Stimulated activated CD4-positive, alpha-beta T cell treated with anti-CD3 and anti-CD28 coated beads, Interleukin-4, amount 100 ng/mL, for 4 hours (primary cell): ENCODE measurements at places on chromosomes 7 and 10.
A peak's percentile ranks its signal among the peaks of the same experiment; 100 is the strongest.

GRCh38 chr10:50992356-50992901 lies 81.9 kb upstream of the PRKG1 start:
- DNase-seq, result no peak

GRCh38 chr7:17931069-17931468 lies 9.2 kb downstream of the SNX13 start:
- no peak for DNase-seq

DNA sequence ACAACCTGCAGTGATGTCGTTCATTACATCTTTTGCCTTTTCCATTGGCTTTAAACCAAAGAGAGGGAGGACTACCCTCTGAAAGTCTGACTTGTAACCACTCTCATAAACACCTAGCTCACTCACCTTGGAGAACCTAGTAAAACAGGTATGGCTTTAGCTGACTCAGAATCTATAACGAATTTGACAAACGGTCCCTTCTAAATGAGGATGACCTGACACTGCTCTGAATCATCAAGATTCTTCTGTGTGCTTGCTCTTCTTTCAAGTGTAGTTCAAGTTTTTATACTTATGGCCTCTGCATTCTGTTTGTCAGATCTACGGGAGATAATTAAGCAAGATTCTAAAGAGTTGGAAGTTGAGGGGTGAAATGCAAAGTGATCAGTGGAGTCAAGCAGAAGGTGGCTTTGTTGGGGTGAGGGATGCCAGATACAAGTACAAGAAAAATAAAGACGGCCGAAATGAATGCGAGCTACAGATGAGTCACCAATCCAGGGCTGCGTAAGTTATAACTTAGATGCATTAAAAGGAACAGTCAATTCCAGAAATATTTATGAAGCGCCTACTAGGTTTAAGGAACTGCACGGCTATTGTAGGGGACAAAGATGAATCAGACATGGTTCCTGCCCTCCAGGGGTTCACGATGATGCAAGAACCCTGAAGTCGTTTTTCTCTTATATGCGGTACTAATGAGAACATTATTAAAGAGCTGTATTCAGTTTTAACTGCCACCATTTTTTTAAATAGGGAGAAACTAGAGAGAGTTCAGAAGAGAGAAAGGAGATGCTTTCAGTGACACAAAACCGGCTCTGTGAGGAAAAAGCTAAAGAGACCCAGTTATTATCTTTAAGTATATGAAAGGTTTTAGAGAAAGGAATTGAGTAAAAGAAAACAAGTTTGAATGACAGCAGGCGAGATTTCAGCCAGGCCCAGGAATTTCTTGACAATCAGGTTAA lies 6.5 kb downstream of the HIPK2 start:
- DNase-seq, result no peak

DNA sequence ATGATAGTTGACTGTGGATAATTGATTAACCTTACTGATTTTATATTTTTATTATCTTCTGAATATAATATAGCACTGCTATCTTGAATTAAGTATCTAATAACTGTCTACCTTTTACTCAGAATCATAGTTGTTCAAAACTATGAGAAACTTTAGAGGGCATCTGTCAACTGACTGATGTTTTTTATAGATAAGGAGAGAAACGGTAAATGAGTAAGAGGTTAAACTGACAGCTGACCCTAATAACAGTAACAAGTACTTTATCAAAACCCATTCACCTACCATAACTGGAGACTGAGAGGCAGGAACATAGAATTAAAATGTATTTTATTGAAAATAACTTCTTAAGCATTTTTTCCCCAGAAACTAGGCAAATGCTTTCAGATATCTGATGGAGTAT lies 62.2 kb downstream of the CYP51A1 start:
- DNase-seq, result no peak

DNA sequence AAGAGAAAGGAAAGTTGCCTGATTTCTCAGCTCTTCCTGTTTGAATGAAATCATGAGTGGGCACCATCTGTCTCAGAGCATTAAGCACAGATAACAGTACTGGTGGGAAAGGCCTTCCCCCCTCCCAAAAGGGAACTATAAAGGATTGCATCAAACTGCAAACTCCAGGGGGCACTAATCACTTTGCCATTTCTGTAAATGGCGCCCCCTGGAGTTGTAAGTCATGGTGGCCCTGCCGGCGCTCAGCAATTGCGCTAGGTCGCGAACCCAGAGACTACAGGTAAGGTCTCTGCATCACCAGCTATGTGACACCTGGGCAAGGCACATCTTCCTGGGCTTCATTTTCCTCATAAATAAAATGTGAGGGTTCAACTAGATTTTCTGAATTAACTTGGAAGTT lies 11.1 kb downstream of the LRRC4 start:
- no peak for DNase-seq

- DNase-seq, result no peak
These were observed 53.6 kb downstream of the ENTPD1 start for GRCh38 chr10:95809370-95810197.

- DNase-seq, result no peak
These were observed 78.4 kb upstream of the TMEM168 start for GRCh38 chr7:112868609-112869008.

GRCh38 chr10:123203393-123204126 lies 49.4 kb downstream of the BUB3 start:
- DNase-seq, result no peak

GRCh38 chr10:132101529-132101928 lies 35.8 kb downstream of the JAKMIP3 start:
- no peak for DNase-seq

GRCh38 chr10:43050011-43050410 lies 26.9 kb upstream of the RET start:
- DNase-seq, result no peak

- DNase-seq, result no peak
These were observed 158.5 kb downstream of the GALNT17 start for GRCh38 chr7:71290452-71290851.

DNA sequence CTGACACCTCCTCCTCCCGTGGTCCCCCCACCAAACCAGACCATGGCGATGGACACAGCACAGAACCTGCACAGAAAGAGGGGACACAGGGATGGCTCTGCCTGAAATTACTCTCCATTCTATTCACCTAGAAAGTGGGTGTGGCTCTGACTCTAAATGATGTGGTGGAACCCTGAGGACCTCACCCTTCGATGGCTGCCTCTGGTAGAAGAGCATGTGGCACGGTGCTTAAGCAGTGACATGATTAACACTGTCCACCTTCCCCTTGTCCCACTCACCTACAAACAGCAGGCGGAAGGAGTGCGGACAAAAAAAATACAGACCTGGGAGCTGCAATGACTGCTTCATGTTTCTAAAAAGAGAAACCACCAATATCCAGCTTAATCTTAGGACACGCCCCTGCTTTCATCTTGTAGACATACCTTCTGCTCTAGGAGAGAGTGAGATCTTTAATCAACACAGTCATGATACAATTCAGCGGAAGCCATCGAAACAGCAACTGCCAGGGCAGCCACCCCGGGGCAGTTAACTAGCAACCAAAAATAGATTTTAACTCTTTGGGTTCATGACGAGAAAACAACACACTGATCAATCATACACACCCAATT lies 11.4 kb downstream of the JCAD start:
- DNase-seq, result no peak

DNA sequence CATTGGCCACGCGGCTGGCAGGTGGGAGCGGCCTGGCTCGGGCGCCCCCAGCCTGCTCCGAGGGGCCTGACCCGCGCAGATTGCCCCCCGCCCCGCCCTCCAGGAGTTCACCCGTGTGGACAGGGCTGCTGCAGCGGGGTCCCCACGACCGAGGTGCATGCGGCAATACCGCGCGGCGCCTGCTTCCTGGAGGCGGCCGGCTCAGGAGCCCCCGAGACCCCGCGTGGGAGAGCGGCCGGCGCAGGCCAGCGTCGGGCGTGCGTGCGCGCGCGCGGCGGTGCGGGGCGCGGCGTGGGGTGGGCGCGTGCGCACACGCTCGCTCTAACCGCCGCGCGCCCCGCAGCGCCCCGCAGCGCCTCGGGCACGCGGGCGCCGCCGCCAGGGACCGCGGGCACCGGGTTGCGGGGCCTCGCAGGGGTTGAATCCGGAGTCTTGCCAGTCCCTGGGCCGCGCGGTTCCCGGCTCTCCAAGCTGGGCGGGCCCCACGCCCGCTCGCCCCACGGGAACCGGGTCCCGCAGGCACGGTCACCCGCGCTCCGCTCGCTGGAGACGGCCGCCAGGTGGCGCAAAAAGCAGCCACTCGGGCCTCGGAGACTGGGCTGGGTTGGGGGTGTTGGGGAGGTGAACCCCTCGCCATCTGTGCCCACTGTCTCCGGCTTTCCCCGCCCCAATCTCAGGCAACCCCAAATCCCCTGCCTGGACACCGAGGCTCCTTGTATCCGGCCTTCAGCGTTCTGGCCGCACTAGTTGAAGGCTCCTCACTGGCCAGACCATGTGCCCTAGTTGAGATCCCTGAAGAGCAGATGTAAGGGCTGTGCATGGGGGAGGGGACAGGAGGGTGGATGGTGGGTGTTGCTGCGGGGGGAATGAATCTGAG lies 1.3 kb upstream of the ACHE start:
- peak; percentile 60 for DNase-seq

DNA sequence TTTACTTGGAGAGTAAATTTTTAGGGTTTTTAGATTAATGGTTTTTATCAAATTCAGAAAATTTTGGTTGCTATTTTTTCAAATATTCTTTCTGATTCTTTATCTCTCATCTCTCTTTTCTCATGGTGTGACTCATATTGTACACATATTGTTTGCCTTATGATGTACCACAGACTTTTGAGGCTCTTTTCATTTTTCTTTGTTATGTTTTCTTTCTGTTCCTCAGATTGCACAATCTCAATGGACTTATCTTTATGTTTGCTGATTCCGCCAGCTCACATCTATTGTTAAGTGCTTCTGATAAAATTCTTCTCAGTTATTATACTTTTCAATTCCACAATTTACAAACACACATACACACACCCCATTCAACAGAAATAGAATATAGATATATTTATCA lies 168.2 kb upstream of the IGFBP3 start:
- no peak for DNase-seq

DNA sequence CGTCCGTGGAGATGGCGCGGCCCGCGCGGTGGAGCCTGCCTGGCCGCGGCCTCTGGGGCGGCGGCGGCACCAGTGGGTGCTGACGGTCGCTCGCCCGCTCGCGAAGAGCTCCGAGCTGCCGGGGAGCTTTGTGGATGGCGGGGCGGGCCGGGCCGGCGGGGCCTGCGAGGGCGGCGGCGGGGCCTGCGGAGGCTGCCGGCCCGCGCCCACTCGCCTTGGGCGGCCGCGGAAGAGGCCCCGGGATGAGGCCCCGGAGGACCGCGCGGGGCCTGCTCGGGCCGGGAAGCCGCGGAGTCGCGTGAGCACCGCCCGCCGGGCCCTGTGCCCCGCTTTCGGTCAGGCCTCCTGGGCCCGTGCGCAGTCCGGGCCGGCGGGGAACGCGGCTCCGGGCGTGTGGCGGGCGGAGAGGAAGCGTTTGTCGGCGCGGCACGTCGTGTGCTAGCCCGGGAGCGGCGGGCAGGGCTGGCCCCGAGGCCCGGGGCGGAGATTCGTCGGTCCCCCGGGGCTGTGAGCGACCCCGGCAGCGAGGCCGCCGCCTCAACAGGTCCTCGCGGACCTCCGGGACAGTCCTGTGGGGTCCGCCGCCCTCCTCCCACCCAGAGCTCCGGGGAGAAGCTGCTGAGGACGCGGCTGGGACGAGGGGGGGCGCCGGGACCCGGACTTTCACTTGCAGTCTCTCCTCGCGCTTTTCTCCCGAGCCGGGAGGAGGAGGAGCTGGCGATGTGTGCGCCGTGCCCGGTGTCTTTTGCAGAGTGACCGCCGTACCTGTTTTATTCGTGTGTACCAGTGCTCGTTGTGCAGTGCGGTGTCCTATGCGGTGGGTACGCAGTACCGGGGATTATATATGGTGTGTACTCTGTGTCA lies 578 bp downstream of the ZMYND11 start:
- DNase-seq, result peak; percentile 64

- DNase-seq, result no peak
These were observed 143.9 kb downstream of the JAZF1 start for GRCh38 chr7:28036696-28037095.

DNA sequence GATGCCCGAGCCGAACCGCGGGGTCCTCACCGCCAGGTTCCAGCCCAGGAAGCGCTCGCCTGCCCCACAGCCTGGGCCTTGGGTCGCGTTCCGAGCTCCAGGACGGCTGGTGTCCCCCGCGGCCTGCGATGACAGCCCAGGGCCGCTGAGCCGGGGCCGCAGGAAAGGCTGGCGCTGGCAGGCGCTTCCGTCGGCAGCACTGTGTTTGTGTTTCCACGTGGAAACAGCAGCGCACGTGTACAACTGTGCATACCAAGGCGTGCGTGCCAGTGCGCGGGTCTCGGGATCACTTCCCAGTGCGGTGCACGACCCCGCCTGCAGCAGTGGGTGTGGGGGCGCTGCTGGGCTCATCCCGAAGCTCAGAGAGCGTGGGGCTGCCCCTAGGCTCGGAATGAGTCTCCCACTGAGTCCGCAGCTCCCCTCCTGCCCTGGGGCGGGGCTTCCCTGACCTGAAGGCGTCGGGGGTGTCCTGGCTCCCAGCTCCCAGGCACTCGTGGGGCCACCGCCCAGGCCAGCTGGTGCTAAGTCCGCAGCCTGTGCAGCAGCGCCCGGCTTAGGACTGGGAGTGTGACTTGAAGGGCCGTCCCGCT lies 17.2 kb downstream of the AP5Z1 start:
- DNase-seq, result peak; percentile 19
